ENCODE measurements at places on chromosomes 2 and 18.

- DNase-seq, result no peak
Measured at GRCh38 chr2:150619607-150620330, 132.3 kb upstream of the RND3 start.

DNA sequence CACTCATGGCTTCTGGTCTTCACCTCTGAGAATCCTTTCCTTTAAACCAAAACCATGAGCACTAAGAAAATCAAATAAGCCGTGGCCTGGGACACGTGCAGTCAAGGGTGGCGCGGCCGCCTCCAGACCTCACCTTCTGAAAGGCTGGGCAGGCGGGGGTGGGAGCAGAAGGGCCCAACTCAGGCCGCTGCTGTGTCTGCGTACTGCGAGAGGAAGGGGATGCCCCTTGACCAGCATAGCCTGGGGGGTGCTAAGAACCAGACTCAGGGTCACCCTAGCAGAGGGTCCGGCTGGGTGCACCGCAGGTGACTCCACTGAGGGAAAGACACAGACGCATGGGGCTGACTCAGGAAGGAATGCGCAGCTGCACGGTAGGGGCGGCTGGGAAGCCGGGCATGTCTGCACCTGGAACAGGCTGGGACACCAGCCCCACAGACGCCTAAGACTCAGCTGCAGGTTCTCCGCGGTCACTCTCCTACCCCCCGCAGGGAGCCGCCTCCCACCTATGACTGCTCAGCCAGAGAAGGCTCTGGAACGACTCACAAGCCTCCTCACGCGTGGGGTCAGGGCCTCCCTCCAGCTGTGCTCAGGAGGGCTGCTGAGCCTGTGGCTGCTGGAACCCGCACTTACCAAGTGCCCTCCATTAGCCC, 432.4 kb upstream of the MYT1L start:
- no peak for DNase-seq

- DNase-seq, result no peak
Measured at GRCh38 chr18:54968807-54969206, 9.5 kb upstream of the CCDC68 start.

GRCh38 chr2:70705160-70705850, 62.7 kb downstream of the ADD2 start:
- no peak for DNase-seq

DNA sequence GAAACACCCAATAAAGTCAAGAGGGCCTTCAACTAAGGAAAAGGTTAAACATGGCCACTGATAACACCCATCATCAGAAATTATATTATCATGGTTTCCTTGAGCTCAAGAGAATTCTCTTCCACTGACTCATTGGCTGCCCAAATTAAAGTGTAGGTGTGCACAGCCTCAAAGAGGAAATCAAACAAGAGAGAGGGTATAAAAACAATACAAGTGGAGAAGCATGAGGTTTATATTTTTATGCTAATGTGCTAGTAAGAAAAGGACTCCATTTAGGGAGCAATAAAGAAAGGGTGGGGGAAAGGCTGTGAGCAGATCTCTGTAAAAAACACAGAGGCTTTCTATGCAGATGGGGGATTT, 168.8 kb upstream of the VRK2 start:
- no peak for DNase-seq

DNA sequence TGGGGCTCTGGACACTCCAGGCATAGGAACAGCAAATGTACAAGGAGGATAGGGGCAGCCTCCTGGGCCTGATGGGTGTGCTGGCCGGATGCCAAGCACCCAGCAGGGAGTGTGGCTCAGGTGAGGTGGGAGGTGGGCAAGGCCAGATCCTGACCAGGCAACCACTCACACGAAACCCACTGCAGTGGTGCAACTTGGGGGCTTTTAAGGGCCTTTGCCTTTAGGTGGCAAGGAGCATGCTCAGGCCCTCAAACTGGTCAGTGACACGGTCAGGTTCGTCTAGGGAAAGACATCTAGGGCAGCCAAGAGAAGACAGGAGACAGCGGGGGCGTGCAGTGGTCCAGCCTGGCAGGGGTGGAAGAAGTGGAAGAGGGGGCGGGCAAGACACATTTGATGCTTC, 18.4 kb upstream of the TEX51 start:
- no peak for DNase-seq

- no peak for DNase-seq
Measured at GRCh38 chr2:19021100-19021476, 337.3 kb downstream of the OSR1 start.
